ENCODE measurements at places on chromosomes 1 and 21.

DNA sequence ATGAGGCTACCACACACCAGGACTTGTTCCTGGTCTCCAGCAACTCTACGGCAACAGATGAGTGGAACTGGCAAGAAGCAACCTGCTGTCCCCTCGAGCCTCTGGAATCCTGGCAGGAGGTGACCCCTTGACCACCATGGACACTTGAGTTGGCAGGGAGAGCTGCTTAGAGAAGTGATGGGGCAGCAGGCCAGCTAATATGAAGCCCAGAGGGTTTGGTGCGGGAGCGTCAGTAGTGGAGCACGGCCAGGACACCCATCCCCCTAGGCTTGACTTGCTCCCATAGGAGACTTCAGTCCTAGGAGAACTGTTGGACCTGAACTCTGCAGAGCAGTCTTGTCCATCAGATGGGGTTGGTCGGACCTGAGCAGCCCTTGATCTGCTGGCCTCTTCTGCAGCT, 56.5 kb downstream of the CTH start:
- DNase-seq, result no peak

DNA sequence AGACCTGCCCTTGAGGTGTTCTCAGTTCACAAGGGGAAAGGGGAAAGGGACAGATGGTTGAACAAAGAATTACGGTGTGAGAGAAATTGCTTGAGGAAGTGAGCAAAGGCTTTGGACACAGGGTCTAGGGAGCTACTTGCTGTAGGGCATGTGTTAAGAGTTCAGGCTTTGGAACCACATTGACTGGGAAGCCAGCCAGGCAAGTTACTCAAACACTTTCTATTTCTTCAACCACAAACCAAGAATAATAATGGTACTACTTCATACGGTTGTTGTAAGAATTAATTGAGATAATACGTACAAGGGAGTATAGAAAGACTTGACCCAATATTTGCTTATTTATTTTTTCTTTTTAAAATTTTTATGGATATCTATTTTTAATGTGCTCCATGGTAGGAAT, 26.6 kb downstream of the AK4 start:
- peak; percentile 89 for DNase-seq

- no peak for DNase-seq
These were observed 54.6 kb downstream of the SIM2 start for GRCh38 chr21:36753556-36753955.

DNA sequence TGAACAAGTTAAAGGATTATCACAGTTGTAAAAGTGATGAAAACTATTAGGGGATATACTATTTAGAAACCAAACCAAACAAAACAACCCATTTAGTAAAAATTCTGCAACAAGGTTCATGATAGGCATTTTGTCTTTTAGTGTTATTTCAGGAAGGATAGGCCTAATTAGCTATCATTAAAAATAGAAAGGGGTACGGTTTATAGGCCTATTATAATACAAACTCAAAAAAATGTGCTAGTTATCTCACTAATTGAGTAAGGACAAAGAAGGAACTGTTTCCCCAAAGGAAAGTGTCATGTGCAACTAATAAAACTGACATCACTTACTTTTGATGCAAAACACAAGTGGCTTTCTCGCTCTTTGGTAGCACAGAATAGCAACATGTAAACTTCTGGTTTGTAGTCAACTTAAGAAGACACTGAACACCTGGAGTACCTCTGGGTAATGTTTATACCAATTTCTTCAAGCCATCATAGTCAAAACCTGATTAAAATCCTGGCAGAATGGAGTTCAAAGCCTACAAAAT, 28.5 kb downstream of the SLC16A1 start:
- no peak for DNase-seq

DNA sequence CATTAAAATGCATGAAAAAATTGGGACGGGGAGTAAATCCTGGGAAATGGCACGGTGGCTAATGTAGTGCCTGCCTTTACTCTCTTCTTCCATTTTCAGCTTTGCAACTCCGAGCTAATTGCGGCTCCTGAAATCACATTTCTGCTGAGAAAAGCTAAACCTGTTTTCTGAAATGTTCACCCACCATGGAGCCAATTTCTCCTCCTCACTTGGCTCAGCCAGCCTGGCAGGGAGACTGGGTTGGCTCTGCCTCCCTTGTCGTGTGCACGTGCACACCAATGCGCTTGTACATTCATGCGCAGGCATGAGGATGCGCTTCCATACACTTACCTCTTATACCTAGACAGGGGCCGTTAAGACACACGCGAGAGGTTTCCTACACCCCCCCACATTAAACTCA, 165.4 kb downstream of the PLXNA2 start:
- no peak for DNase-seq

DNA sequence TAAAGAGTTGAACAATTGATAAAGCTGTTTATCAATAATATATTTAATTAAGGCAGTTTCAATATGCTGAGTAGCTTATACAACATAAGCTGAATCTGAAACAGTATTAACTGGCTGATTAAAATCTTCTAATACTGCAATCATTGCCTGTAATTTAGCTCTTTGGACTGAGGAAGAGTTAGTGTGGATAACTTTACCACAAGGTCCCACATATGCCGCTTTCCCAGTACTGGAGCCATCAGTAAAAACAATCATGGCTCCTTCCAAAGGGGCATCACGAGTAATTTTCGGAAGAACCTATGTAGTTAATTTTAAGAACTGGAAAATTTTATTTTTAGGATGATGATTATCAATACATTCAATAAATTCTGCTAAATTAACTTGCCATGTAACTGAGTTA, 6.7 kb downstream of the DAP3 start:
- no peak for DNase-seq

GRCh38 chr21:35697321-35697808, 363.0 kb downstream of the SETD4 start:
- DNase-seq, result no peak

DNA sequence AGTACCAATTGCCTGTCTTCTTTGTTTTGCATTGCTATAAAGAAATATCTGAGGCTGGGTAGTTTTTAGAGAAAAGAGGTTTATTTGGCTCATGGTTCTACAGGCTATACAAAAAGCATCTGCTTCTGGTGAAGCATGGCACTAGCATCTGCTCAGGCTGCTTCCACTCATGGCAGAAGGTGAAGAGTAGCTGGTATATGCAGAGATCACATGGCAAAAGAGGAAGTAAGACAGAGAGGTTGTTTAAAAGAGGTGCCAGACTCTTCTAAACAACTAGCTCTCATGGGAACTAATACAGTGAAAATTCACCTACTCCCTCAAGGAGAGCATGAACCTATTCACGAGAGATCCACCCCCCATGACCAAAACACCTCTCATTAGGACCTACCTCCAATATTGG, 56.7 kb upstream of the GUCA2B start:
- DNase-seq, result no peak

- DNase-seq, result peak; percentile 67
These were observed 3.0 kb upstream of the SMPDL3B start for GRCh38 chr1:27931759-27932158.

DNA sequence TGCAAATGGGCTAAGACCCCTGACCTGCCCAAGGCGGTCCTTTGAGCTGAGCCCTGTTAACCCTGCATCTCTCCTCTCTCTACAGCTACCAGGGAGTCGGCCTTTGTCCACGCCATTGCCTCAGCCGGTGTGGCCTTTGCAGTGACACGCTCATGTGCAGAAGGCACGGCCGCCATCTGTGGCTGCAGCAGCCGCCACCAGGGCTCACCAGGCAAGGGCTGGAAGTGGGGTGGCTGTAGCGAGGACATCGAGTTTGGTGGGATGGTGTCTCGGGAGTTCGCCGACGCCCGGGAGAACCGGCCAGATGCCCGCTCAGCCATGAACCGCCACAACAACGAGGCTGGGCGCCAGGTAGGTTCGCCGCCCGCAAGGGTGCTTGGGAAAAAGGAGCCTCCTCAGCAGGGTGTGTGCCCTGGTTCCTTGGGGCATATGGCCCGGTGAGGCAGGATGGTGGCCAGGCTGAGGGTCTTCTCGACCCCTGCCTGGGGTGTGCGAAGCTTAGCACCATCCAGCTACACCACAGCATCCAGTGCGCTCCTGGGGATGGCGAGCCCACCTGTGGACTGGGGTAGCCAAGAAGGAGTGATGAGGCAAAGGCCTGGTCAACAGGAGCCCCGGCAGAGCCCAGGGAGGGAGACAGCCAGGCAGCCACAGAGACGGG, 31.8 kb upstream of the ARF1 start:
- DNase-seq, result no peak

DNA sequence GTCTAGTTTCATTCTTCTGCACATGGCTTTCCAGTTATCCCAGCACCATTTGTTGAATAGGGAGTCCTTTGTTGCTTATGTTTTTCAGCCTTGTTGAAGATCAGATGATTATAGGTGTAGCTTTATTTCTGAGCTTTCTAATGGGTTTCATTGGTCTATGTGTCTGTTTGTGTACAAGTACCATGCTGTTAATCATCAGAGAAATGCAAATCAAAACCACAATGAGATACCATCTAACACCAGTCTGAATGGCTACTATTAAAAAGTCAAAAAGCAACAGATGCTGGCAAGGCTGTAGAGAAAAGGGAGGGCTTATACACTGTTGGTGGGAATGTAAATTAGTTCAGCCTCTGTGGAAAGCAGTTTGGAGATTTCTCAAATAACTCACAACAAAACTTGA, 321.5 kb upstream of the PTBP2 start:
- DNase-seq, result no peak

- DNase-seq, result no peak
These were observed 834.1 kb upstream of the PRMT6 start for GRCh38 chr1:106222403-106222802.

DNA sequence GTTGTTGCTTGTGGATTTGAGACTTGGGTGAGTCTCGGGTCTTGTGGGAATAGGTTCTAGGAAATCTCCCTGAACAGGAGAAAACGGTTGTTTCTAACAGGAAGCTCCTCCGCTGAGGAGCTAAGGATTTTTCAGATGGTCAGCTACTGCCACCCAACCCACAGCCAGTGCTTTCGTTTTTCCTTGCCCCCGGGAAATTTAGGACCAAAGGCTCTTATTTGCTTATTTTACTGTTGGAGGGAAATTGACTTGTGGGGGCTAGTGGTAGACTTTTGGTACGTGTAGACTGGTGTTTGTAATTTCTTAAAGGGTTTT, 792 bp downstream of the SNX7 start:
- peak; percentile 8 for DNase-seq

GRCh38 chr21:43654806-43655489, 4.3 kb downstream of the HSF2BP start:
- no peak for DNase-seq

DNA sequence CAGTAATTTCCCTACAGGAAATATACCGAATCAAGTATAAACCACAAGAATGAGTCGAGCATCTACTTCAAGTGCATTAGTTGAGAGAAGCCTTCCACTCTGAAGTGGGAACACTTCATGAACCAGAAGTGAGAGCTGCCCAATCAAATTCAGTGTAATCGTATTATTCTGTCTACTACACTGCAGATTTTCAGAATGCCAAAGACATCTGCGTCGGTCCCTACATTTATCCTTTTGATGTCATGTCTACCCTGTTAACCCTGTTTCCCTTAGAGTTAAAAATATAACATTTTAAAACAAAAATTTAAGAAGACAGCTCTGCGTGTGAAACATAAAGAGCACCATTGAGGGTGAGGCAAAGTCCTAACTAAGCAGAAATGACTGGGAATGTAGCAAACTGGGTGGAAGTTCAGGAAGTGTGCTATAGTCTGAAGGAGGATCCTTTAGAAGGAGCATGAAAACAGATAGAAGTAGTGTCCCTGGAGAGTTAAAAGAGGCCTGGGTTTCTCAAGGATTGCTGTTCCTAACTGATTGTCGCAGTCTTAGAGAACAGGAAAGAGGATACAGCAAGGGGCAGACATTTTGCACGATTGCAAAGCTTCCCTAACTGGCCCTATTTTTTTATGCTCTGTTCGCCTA, 291.2 kb downstream of the PTPRC start:
- peak; percentile 77 for DNase-seq

- no peak for DNase-seq
These were observed 155.6 kb upstream of the SOD1 start for GRCh38 chr21:31503939-31504338.

- no peak for DNase-seq
These were observed 14.5 kb downstream of the NMNAT1 start for GRCh38 chr1:9957726-9958125.

DNA sequence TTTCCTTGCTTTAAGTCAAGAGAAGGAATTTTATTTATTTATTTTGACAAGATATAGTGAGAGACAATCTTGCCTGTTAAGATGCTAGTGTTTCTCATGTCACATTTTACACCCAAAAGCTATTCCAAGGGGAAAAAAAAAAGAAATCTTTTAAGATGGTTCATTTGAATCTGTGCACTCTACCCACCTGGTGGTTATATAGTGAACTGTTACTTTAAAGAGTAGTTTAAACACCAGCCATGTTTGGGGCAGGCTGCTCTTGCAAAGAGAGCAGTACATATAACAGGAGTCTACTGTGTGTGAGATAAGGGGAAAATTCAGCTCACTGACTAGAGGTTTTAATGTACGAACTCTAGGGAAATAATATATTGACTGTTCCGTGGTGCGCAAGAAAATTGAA, 3.3 kb upstream of the ELAVL4 start:
- DNase-seq, result no peak

DNA sequence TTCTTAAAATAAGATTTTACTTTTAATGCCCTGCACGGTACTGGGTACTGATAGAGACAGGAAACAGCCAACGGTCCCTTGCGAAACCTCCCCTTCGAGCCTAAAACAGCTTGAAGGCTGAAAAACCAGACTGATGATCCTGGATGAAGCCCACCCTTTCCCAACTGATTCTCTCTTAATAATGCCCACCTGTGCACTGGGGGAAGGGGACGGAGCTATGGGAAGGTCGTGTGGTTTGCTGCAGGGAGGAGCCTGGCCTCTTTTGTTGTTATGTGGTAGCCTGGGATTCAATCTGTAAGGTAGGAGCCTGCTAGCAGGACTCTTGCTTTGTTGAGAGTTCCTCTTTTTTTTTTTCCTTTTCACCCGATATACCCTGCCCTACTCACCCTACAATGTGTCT, 25.6 kb downstream of the SAMSN1 start:
- peak; percentile 43 for DNase-seq

GRCh38 chr1:232267092-232267836, 362.7 kb downstream of the SIPA1L2 start:
- DNase-seq, result no peak

- DNase-seq, result no peak
These were observed 130.7 kb downstream of the SLC30A10 start for GRCh38 chr1:219797683-219798082.

DNA sequence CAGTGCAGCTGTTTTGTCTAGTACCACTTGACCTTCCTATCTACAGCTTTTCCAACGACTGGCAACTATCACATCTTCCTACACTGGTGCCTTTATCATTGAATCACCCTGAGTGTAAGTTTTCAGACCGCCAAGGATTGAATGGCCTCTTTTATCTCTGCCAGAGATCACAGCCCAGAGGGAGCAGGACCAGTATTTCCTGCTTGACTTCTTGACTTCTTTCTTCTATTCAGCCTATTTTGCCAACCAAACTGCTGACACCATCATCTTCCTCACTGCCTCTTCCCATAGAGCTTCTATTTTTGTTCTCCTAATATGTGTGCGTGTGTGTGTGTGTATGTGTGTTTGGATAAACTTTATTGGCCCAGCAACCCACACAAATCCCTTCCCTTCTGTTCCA, 53.8 kb downstream of the SERBP1 start:
- DNase-seq, result no peak

DNA sequence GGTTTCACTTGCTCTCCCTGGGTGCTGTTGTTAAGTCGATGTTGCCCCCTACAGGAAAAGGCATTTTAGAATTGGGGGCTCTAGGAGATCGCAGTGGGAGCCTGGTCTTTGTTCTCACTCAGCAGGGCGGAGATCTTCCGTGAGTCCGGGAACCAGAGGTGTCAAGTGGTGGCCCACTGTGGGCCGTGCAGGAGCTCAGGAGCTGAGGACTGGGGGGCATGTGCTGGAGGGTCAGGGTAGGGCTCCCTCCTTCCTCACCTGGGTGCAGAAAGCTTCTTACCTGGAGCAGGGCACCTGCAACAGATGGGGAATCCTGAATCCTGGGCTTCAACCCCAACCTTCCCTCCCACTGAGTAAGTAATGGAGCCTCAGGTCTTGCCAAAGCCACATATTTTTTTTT, 392.7 kb downstream of the NPHP4 start:
- DNase-seq, result no peak
